ENCODE measurements at places on chromosomes 4 and X.

DNA sequence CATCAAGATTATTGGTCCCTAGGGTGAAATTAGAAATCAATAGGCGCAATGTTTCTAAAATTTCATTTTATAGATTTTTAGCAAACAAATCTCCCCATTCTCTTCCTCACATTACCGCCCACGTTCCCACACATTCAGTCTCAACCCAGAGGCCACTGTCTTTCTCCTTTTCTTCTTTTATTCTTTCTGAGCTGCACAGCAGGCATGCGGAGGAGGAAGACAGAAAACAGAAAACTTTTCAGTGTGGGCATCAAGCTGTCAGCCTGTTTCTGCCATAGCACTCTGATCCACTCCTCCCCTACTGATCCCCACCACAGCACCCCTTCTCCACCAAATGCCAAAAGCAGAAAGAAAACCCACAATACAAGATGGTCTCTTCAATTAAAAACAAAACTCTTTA is 94.8 kb upstream of the ADAMTS3 start:
- DNase-seq = no peak

GRCh38 chr4:8052160-8052691 is 106.4 kb downstream of the ABLIM2 start:
- DNase-seq = no peak

DNA sequence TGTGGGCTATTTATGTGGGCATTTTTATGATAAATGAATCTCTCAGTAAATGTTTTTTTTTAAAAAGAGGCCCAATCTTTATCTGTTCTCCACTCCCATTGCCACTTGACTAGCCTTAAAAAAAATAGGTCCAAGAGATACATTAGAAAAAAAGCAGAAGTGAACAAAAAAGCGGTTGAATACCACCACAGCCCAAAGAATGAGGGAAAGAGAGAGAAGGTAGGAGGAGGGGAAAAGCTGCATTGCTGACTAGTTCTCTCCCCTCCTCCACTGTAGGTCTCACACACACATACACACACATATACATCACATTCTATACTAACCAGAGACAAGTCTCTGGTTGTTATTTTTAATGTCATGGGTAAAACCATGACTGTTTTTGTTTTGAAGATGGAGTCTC is 95.8 kb upstream of the IL13RA1 start:
- no peak for DNase-seq

DNA sequence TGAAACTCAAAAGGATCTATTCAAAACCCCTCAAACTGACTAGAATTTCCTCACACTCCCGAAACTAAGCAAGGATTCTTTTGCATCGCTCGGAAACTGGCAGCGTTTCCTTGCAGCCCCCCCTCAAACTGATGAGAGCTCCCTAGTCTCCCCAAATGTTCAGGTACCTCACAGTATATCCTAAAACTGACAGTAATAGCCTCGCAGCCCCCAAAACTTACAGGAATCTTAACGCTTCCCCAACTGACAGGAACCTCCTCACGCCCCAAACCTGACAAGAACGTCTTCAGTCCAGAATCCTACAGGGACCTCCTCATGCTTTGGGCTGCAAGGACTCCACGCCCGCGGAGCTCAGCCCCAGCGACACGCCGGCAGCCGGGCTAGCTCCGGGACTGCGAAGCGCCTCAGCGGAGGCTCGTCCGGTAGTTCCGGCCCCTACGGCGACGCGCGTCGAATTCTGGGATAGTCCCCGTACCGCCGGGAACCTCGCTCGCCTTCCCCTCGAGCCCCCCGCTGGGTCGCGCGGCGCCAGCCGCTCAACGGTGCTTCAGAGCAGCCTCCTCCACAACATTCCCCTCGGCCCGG is 640 bp downstream of the PHF8 start:
- no peak for DNase-seq

DNA sequence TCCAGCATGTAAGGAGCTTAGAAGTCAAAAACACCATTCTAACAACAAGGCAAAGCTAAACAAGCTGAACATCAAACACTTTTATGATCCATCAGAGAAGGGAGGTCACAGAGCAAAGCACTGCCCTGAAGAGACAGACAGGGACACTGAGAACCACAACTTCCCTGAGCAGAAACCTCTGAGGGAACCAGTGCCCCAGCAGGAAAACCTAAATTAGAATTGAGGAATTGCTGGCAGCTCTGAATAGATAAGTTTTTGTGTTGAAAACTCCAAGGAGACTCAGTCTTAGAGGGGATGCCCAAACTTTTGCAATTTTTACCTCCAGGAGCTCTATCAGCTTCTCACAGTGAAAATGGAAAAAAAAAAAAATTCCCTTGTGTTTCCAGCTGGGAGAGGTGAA is 83.0 kb upstream of the MAPK10 start:
- DNase-seq = no peak

GRCh38 chr4:62015043-62015739 is 815.1 kb downstream of the ADGRL3 start:
- no peak for DNase-seq

DNA sequence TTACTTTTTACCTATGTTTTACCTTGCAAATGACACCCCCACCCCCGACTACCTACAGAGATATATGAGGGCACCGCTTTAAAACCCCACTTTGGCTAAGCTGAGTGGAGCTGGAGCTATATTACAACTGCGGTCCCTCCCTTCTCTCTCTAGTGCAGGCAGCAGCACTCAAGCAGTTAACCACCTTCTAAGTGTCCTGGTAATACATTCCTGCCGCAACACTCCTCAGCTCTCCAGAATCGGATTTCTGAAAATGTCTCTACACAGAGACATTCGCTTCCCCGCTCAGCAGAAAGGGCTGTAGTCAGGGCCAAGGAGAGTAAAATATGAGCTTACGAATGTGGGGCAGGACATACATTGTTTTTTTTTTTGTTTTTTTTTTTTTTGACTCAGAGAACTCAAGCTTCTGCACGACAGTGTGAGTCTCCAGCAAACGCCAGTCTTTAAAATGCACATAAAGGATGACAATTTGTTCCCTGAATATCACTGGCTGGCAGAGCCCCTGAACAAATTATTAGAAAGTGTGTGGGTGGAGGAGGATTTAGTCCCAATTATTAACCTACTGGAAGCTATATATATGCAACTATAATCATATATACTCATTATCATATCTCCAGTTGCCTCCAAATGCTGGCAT is 287.0 kb upstream of the TET2 start:
- no peak for DNase-seq

DNA sequence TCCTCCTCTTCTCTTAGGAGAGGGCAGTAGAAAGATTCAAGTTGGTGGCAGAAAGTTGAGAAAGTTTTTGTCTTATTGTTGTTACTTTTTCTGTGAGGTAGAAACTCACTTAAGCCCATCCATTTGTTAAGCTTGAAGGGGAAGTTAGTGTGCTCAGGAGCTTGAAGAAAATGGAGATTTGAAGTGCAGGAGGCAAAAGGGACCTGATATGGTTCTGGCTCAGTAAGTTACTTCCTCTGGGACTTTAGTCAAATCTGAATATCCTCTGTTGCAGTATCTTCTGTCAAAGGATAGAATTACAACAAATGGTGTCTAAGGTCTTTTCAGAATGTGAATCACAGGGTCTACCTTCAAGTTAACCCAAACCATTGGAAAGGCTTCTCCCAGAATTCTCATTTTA is 46.2 kb downstream of the CXCL13 start:
- no peak for DNase-seq

- peak; percentile 40 for DNase-seq
Measured at GRCh38 chr4:165493359-165493758, 114.6 kb downstream of the CPE start.

DNA sequence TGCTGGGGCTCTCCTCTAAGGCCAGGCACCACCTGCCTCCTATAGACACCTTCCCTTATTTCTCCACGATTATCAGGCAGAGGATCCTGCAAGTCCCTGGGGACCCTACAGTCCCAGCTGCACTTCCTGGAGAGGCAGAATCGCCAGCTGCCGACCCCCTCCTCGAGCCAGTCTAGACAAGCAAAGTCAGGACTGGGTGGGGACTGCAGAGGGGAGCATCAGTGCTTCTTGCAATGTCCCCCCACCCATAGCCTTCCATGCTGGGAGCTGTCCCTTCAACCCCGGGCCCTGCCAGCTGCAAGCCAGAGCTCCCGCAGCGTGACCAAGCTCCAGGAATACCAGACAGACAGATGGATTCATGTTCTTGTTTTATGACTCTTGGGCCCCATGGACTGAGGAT is 1.4 kb upstream of the CRMP1 start:
- no peak for DNase-seq

DNA sequence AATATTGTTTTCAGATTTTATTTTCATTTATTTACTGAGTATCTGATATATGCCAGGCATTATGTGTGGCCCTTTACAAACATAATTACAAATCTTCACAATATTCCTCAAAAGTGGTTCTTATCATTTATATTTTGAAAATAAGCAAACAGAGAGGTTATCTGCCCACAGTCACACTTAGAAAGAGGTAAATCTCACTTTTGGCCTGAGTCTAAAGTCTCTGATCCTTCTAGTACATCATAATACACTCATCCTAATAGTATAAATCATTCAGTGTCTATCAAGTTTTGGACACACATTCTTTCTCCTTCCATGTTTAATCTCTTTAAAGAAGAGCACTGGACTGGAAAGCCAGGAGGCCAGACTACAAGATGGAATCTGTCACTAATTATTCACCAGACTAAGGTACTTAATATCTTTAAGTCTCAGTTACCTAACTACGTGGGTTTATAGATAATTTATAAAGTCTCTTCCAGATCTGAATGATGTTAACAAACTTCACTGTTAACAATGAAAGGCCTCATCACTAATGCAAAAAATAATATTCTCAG is 281.3 kb downstream of the PPP3CA start:
- DNase-seq = no peak

GRCh38 chr4:80489798-80490197 is 154.3 kb downstream of the CFAP299 start:
- no peak for DNase-seq

DNA sequence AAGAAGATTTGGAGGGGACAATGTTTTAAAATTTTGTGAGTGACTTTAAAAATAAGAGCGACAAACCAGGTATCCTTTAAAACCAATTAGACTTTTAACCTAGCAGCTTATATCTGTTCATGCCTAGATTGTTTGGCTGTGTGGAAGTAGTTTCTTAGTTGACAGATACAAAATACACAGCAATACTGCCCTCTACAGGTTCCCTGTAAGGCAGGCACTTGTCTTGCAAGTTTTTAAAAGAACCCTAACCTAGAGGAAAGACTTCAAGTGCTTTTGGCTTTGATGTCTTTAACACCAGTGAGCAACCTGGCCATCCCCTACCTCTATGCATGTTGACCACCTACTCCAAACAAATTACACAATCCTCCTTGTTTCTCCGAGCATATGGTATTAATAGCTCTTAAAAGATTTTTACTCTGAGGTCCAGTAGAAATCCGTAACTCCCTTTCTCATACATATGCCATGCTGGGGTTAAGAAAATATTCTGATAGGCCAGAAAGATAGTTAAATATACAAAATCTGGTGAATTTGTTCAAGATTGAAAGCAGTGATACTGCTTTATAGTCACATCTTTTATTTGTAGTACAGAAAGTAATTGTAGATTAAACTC is 273.0 kb downstream of the ARHGAP24 start:
- peak; percentile 12 for DNase-seq

DNA sequence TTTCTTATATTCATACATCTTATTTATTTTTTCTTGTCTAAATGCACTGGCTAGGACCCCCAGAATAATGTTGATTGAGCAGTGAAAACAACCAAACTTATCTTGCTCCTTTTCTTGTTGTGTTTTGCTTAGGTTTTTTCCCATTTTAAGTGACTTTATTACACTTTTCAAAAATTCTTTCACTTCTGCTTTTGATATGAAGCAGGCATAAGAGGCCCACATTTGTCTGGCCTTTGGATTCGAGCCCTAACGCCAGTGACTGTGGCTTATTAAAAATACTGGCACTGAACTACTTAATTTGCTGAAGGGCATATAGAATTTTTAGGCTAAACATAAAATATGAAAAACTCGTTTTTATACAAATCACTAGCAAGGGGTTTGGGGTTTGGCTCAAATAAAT is 197.0 kb downstream of the ASB9 start:
- DNase-seq = no peak

DNA sequence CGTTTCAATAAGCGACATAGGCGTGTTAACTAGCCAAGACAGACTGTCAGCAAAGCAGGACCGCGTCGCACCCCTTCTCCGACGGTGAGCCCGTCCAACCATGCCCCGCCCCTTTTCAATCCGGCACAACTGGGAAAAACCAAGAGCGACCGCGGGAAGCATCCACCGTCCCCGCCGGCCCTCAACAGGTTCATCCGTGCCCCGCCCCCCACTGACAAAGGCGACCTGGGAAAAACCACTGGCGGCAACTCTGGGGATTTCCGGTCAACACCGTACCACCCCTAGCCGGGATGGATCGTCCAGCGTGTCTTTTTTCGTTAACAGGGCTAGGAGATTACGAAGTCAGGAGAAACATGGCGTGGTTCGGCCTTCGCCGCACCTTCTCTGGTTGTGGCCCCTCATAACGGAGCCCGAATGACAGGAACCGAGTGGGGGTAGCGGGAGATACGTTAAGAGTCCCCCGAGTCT is 377 bp downstream of the TIMM17B start:
- DNase-seq = peak; percentile 21

DNA sequence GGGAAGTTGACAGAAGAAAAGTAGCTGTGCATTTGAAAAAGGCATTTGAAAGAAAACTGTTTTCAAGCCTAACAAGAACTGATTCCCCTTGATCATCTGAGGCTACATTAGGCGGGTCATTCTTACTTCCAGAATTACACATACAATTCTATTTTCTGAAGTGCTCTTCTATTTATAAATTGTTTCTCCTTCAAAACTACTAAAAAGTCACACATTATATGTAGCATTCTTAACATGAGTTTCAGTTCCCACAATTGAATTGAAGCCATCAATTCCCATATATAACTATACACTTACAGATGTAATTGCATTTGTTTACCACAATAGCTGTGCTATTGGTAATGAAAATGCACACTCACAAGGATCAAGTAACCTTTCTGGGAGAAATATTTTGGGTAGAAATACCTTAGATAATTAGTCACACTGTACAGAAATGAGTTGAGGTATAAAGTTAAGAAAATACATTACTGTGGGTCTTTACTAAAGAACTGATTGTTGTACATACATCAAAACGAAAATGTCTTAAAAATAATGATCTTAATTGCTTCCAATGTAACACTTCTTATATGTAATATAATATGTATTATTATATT is 1688.0 kb upstream of the AGA start:
- DNase-seq = no peak

All from hippocampal formation (tissue), 2 donors.